ENCODE measurements at places on chromosomes 13 and 19. TPM values are rescaled to one million over a fixed set of nuclear protein-coding genes. Genes with fewer than 3 reads are reported as not detected.

- no peak for DNase-seq
- H3K36me3 ChIP-seq: peaks cover 63% of the 10 kb centered on the region
- H3K4me1 ChIP-seq: no peaks in the 10 kb centered on the region
- H3K27me3 ChIP-seq: no peaks in the 10 kb centered on the region
- H3K27ac ChIP-seq: peak overlapping the region; percentile 53
Measured at GRCh38 chr19:52212572-52213255, 22.9 kb downstream of the PPP2R1A start.

GRCh38 chr13:49938921-49939320, 2.8 kb upstream of the SPRYD7 start:
- no peak overlapping the region for H3K27ac ChIP-seq
- no peaks in the 10 kb centered on the region for H3K27me3 ChIP-seq
- H3K36me3 ChIP-seq: no peaks in the 10 kb centered on the region
- no peak for DNase-seq
- peaks cover 9% of the 10 kb centered on the region for H3K4me1 ChIP-seq

- H3K27ac ChIP-seq: no peak overlapping the region
- H3K4me3 ChIP-seq: no peak overlapping the region
- no peaks in the 10 kb centered on the region for H3K4me1 ChIP-seq
- no peaks in the 10 kb centered on the region for H3K27me3 ChIP-seq
- no peak for DNase-seq
Measured at GRCh38 chr13:90510319-90510718, 837.2 kb upstream of the MIR17HG start.

DNA sequence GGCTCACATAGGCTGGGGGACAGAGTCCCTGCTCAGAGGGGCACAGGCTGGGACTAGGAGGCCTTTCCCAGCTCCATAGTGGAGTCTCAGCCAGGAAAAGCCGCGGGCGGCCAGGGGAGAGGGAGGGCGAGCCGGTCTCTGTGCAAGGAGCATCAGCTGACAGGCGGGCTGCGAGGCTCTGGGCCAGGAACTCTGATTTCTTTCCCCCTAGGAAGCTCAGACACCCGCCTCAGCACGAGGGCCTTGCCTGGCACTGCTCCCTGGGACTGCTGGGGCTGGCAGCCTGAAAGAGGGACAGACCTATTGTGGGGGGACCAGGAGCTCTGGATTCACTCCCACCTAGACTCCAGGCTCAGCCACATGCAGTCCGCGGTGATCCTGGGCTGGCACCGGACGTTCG, 2.2 kb upstream of the PLK5 start:
- no peak for DNase-seq
- H3K27me3 ChIP-seq: peaks cover 27% of the 10 kb centered on the region
- H3K4me3 ChIP-seq: no peak overlapping the region
- peaks cover 5% of the 10 kb centered on the region for H3K4me1 ChIP-seq
- H3K36me3 ChIP-seq: no peaks in the 10 kb centered on the region

DNA sequence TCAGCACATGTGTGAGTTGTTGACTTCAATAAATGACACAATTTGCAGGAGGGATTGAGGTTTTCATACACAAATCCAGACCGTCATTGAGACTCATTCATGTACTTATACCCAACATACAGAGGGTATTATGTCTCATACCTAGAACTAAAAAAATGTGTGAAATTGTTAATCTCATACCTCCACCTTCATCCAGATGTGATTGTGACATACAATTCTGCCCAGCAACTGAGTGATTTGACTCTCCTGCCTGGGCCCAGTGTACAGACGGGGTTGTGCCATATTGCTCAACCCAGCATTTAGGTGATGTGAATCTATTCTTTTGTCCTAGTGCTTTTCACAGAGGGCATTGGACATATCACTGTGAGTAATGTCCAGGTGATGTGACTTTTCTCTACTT, 12.6 kb upstream of the ZNF681 start:
- peaks cover 45% of the 10 kb centered on the region for H3K36me3 ChIP-seq
- peak overlapping the region; percentile 64 for H3K27ac ChIP-seq
- H3K4me1 ChIP-seq: peaks cover 42% of the 10 kb centered on the region
- H3K27me3 ChIP-seq: no peaks in the 10 kb centered on the region

DNA sequence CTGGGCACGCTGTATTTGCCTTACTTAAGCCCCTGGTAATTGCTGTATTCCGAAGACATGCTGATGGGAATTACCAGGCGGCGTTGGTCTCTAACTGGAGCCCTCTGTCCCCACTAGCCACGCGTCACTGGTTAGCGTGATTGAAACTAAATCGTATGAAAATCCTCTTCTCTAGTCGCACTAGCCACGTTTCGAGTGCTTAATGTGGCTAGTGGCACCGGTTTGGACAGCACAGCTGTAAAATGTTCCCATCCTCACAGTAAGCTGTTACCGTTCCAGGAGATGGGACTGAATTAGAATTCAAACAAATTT, 676 bp downstream of the BRCA2 start:
- H3K27me3 ChIP-seq: no peaks in the 10 kb centered on the region
- peaks cover 9% of the 10 kb centered on the region for H3K4me1 ChIP-seq
- DNase-seq: no peak
- peak overlapping the region; percentile 100 for H3K27ac ChIP-seq
- H3K4me3 ChIP-seq: peak overlapping the region; percentile 92

DNA sequence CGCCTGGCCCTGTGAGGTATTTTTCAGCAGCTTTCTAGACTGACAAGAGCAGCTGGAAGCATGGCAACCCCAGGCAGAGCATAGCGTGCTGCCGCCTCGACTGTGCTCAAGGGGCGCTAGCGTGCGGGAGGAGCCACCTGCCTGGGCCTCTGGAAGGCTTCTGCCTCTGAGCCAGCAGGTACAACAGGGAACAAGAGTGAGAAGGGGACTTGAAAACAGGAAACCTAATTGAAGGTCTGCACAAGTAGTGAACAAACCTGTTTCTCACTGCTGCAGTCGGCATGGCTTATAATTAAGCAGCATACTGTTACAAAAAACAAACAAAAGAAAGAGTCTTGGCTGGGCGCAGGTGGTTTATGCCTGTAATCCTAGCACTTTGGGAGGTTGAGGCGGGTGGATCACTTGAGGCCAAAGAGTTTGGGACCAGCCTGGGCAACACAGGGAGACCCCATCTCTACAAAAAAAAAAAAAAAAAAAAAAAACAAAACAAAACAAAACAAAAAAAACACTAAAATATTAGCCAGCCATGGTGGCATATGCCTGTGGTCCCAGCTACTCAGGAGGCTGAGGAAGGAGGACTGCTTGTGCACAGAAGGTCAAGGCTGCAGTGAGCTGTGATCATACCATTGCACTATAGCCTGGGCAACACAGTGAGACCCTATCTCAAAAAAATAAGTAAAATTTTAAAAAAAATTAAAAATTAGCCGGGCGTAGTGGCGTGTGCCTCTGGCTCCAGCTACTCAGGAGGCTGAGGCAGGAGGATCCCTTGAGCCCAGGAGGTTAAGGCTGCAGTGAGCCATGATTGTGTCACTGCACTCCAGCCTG, 12.6 kb upstream of the GARRE1 start:
- H3K27me3 ChIP-seq: no peaks in the 10 kb centered on the region
- H3K4me3 ChIP-seq: no peak overlapping the region
- H3K27ac ChIP-seq: no peak overlapping the region
- H3K4me1 ChIP-seq: peaks cover 3% of the 10 kb centered on the region
- no peaks in the 10 kb centered on the region for H3K36me3 ChIP-seq

DNA sequence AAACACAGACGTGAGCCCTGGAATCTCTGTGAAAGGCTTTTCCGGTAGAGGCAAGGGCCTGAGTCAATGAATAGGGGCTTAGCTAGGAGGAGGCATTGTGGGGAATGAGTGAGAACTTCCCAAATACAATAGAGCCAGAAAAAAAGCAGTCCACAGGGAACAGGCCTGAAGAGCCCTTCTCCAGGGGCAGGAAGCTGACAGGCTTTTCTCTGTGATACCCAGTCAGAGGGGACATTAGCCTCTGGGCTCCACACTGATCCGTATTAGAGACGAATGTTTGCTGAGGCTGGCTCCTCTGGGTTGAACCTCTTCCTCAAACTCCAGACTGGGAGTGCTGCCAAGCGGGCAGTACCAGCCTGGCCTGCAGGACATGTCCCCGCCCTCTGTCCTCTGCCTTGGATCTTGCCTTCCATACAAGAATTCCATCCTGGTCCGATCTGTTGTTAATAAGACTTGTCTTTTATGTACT, 2.3 kb downstream of the DHRS12 start:
- H3K27ac ChIP-seq: peak overlapping the region; percentile 99
- H3K4me1 ChIP-seq: peaks cover 51% of the 10 kb centered on the region
- H3K36me3 ChIP-seq: peaks cover 6% of the 10 kb centered on the region
- DNase-seq: no peak

- no peak overlapping the region for H3K27ac ChIP-seq
- no peak for DNase-seq
- H3K4me3 ChIP-seq: no peak overlapping the region
- no peaks in the 10 kb centered on the region for H3K27me3 ChIP-seq
- no peaks in the 10 kb centered on the region for H3K4me1 ChIP-seq
Measured at GRCh38 chr13:35502456-35502855, 26.0 kb upstream of the MAB21L1 start.

DNA sequence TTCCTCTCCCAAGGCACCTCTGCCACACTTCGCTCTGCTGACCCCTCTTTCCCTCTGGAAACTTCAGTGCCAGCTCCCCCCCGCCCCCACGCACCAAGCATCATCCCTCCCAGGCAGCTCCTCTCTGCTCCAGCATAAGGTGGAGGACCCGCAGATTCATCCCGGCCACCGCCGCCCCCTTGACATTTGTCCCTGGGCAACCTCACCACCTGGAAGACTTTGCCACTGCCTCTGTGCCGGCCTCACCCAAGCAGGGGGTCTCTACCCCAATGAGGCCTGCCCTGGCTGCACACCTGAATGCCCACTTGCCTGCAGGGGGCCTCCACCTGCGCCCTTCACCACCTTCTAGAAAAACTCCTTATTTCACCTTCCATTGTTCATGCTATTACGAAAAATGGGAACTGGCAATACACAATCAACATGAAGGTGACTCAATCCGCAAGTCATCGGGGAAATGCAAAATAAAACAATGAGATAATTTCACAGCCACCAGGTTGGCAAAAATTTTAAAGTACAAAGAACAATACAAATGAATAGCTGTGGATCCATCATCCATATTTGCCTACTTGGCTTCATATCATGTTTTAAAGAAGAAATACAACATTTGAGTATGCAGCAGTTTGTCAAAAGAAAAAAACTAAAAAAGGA, 21.9 kb downstream of the CCNE1 start:
- peaks cover 2% of the 10 kb centered on the region for H3K36me3 ChIP-seq
- H3K4me1 ChIP-seq: peaks cover 74% of the 10 kb centered on the region
- H3K4me3 ChIP-seq: no peak overlapping the region
- H3K27ac ChIP-seq: peak overlapping the region; percentile 71

IRF3 gene
- 125 TPM for total RNA-seq

LGALS14 gene
- 1.4 TPM for total RNA-seq

MARK4 gene
- total RNA-seq: 19.1 TPM

CD33 gene
- 0.27 TPM for total RNA-seq

TMEM59L gene
- not detected for total RNA-seq

Data from activated CD4-positive, alpha-beta T cell treated with anti-CD3 and anti-CD28 coated beads for 36 hours (primary cell).